ENCODE measurements at places on chromosomes 2 and 18.

DNA sequence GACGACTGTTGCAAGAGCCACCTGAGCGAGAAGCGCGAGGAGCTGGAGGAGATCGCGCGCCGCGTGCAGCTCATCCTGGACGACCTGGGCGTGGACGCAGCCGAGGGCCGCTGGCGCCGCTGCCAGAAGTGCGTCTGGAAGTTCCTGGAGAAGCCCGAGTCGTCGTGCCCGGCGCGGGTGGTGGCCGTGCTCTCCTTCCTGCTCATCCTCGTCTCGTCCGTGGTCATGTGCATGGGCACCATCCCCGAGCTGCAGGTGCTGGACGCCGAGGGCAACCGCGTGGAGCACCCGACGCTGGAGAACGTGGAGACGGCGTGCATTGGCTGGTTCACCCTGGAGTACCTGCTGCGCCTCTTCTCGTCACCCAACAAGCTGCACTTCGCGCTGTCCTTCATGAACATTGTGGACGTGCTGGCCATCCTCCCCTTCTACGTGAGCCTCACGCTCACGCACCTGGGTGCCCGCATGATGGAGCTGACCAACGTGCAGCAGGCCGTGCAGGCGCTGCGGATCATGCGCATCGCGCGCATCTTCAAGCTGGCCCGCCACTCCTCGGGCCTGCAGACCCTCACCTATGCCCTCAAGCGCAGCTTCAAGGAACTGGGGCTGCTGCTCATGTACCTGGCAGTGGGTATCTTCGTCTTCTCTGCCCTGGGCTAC, 1.2 kb downstream of the KCNF1 start:
- DNase-seq, result no peak

- no peak for DNase-seq
Observed at GRCh38 chr2:221389904-221390303, 182.2 kb downstream of the EPHA4 start.

- peak; percentile 71 for DNase-seq
Observed at GRCh38 chr2:157413326-157414035, 30.4 kb downstream of the CYTIP start.

DNA sequence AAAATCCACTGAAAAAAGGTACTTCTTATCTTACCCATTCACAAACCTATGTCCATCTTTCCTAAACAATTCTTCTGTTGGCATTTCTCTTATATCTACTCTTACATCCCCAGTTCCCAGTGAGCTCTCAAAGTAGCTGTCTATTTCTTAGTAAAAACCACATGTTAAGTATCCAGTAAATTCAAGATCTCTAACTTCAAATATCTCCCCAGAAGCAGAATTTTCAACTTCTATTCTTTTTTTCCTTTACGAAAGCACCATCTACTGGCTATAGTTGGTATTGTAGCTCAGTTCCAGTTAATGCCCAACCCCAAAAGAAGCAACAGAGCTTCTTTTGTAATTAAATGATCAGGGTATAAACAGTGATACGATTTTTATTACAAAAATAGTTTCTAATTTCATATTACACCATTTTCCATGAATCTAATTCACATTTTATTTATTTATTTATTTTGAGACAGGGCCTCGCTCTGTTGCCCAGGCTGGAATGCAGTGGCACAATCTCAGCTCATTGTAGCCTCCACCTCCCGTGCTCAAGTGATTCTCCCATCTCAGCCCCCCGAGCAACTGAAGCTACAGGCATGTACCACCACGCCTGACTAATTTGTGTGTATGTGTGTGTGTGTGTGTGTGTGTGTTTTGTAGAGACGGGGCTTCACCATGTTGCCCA, 28.5 kb downstream of the HRH4 start:
- DNase-seq, result no peak

GRCh38 chr2:27893006-27893405, 2.5 kb downstream of the BABAM2 start:
- no peak for DNase-seq

DNA sequence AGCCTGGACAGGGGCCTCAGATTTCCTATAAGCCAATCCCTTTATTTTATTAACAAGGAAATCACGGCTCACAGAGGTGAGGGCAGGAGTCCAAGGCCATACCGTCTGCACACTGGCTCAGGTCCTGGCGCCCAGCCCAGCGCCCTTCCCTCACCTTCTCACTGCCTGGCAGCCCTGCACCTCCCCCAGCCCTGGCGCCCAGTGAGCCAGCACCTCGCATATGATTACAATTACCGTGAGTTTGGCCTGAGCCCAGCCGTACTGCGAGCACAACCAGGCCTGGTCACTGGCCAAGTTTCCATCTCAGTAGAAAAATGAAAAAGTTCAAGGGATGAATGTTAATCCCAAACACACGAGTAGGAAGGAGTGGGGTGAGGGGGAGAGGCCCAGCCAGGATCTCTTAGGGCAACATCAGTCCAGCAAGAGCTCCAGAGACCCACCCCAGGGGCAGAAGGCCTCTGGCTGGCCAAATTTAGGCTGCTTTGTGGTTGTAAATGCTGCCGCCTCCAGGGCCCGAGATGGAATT, 68.4 kb downstream of the MCFD2 start:
- no peak for DNase-seq

GRCh38 chr2:178238154-178238521, 43.8 kb downstream of the OSBPL6 start:
- DNase-seq, result no peak

- DNase-seq, result no peak
Observed at GRCh38 chr2:28663359-28663758, 88.3 kb upstream of the PPP1CB start.

Data from activated CD8-positive, alpha-beta T cell treated with anti-CD3 and anti-CD28 coated beads for 36 hours (primary cell).